ENCODE measurements at places on chromosomes 11 and 22. TPM values are rescaled to one million over a fixed set of nuclear protein-coding genes. Genes with fewer than 3 reads are reported as not detected.

- DNase-seq: peak; percentile 65
These were observed 43.1 kb downstream of the FDX1 start for GRCh38 chr11:110472858-110473257.

DNA sequence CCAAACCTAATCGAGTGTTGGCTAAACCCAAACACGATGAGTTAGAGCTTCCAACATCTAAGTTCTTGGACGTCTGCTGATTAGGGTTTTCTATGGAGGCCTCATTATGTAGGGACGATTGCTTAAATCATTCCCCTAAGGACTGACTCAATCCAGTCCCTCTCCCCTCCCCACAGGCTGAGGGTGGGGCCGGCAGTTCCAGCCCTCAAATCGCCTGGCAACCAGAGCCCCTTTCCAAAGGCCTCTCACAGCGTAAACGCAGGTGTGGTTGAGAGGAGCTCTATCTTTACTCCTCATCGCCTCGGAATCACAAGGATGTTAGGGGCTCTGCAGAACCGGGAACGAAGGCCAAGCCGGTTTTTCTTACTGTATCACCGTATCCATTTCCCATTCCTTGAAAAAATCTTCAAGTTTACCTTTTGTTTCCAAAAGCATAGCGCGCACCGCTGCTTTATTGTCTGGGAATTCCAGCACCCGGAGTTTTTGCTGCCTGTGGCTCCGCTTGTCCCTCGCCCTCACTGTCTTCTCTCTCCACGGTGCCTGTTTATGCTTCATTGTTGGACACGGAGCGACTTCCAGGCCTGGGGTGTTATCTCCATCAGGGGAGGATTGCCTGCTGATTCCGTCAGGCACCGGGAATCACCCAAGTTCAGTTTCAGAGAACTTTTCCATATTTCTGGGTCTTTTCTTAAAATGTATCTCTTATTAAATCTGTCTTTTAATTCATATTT is 13.8 kb upstream of the IFITM3 start:
- no peak for DNase-seq

GRCh38 chr11:96459751-96460150 is 69.9 kb downstream of the JRKL start:
- DNase-seq: no peak

DNA sequence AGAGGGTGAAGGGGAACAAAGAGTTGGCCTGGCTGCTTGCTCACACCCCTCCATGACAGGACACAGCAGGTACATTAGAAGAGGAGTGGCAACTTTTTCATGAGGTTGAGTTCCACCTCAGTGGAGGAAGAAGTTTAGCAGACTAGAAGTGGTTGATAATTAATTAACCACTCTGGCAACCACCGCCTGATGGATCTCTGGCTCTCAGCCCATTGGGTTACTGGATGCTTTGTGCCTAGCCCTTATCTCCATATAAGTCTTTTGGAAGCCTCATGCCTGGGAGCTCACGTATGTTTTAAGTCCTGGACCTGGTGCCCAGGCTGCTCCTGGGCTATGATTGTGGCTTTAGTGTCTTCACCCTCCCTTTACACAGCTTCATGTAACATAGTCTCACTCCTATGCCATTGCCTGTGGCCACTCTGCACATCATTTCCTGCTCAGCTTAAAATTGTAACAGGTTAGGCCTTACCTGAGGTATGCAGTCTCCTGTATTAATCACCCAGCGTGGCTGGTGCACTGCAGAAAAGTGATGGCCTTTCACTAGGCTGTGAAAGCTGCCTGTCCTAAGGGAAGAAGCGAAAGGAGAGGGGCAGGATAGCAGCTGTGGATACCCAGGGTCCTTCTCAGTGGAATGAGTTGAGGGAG is 72.7 kb upstream of the CRTAM start:
- peak; percentile 34 for DNase-seq

DNA sequence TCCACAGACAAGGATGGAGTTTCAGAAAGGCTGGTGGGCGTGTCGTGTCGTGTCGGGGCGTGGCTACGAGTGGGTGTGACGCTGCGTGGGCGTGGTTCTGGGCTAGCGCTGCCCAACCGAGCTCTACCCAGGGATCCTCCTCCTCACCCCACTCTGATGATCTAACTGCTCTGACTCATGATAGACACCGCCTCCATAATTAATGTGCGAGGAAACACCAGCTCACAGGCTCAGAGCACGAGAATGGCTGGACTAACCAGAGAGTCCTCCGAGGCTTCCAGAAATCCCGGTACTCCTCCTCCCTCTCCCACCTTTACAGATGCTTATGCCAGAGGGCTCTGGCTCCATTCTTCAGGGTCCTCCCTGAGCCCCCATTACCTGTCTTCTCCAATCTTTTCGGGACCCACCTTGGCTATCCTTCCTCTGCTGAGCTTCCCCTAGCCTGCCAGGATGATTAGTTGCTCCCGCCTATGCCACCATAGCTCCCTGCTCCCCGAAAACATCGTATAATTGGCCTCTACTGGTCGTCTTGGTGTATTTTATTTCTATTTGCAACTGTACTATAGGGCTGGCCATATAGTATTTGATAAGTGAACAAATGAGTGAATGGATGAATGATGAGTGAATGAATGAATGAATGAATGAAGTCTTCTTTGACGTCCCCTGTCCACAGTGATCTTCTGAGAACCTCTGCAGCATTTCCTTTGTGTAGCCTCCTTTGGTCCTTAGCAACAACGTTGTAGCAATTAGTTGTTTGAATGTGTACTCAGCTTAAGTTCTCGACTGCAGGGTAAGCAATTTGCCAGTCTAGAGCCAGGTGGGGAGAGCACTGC is 21.7 kb downstream of the TMPRSS13 start:
- peak; percentile 96 for DNase-seq

DNA sequence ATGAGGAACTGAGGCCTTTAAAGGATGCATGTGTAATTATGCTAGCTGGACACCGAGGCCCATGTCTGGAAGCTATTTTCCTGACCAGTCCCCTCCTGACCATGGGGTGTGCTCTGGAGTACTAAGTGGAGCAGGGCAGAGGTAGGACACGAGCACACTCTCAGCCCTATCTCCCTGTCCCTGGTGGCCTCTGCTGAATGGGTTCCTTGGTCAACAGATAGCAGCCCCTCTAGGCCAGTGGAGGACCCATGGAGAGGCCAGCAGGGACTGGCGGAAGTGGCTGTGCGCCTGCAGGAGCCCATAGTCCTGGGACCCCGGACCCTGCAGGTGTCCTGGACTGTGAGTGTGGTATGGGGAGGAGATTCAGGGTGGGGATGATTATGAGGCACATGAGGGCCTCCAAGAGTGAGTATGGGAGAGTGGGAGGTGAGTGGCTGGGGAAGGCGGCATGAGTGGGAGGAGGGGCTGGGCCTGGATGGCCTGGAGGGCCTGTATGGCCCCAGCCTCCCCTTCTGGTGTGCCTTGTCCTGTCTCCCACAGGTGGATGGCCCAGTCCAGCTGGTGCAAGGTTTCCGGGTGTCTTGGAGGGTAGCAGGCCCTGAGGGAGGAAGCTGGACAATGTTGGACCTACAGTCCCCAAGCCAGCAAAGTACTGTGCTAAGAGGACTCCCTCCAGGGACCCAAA is 9.5 kb downstream of the ROBO3 start:
- no peak for DNase-seq

- DNase-seq: no peak
These were observed 299.3 kb downstream of the BRD1 start for GRCh38 chr22:49528420-49528720.

DNA sequence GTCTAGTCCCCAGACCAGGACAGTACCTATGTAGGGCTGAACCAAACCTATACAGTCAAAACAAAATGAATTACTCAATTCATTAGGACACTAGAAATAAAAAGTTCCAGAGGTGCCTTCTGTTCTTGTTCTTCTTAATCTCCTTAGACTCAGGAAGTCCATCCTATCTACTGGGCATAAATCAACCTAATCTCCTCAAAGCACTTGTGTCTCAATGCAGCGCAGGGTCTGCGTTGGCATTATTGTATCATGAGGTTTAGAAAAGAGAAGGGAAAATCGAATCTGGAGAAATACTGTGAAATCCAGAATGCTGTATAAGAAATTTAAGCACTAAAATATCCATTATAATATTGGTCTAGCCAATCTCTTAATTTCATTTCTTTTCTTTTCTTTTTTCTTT is 2.4 kb upstream of the OR10V1 start:
- no peak for DNase-seq

GRCh38 chr22:43320943-43321900 is 21.9 kb downstream of the SCUBE1 start:
- no peak for DNase-seq

GRCh38 chr11:119874660-119875238 is 145.7 kb upstream of the NECTIN1 start:
- no peak for DNase-seq

- no peak for DNase-seq
These were observed 1.8 kb downstream of the LARGE2 start for GRCh38 chr11:45924036-45924915.

DNA sequence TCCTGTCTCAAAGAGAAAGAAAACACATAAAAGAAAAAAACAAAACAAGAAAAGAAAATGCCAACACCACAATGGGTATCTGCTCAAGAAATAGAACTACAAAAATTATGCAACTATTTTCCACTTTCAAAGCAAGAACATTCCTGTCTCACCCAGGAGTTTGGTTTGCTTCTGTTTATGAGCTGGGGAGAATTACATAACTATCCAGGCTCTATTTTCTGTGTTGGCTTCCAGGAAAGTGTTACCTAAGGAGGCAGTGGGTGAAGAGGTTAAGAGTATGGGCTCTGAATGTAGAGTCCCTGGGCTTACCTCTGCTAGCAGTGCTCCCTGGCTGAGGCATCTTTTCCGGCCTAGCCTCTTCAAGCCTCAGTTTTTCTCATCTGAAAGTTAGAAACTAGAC is 426.7 kb downstream of the MIAT start:
- no peak for DNase-seq

GRCh38 chr11:117774553-117774952 is 22.5 kb downstream of the DSCAML1 start:
- no peak for DNase-seq

DNA sequence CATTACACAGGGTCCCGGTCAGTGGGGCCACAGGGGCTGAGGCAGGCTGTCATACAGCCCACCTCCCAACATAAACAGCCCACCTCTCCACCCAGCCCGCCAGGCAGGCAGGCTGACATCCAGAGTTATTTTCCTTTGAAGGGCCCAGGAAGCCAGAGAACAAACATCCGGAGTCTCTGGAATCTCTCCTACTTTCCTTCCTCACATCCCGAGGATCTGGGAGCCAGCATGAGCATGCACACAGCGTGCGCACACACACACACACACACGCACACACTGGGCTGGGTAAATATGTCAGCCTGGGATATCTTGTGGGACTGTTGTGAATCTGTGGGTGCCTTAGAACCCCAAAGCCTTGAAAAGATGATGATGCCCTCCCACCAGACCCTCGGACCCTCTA is 55.4 kb downstream of the PDE2A start:
- DNase-seq: no peak

GRCh38 chr11:64094463-64095260 is 58.9 kb downstream of the FLRT1 start:
- peak; percentile 19 for DNase-seq

DNA sequence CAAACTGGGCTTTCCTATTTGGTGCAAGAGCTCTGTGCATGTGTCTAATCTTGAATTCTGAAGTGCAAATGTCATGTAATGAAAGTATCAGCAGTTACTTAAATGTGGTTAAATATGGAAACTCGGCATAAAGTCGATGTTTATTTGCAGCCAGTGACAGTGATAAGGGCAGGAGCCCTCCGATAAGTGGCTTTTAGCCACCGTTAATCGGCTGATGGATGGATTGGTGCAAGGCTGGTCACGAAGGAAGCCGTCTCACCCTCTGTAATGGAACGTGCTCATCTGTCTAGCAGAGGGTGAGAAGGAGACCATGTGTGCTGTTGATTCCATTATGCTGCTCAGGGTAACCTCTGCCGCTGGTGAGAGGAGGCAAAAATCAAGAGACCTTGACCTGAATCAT is 121.8 kb upstream of the PAX6 start:
- no peak for DNase-seq

DNA sequence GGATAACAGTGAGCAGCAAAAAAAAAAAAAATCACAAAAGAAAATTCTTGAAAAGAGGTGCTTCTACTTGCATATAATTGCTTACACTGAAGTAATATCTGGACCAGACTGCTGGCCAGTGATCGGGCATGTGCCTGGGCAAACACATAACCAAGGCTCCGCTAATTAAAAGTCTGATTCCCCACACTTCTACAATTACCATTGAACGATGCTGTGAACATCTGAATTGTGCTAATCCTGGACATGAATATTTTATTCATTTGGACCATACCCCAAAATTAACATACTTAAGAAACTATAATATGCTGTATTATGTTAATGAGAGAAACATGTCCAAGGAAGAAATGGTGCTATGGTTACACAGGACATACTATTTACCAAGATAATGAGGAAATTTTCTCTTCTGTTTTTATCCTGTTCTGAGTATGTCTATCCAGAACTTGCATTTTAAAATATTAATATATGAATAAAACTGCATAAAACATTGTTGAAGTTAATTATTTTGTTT is 69.8 kb downstream of the LRRC4C start:
- no peak for DNase-seq

DNA sequence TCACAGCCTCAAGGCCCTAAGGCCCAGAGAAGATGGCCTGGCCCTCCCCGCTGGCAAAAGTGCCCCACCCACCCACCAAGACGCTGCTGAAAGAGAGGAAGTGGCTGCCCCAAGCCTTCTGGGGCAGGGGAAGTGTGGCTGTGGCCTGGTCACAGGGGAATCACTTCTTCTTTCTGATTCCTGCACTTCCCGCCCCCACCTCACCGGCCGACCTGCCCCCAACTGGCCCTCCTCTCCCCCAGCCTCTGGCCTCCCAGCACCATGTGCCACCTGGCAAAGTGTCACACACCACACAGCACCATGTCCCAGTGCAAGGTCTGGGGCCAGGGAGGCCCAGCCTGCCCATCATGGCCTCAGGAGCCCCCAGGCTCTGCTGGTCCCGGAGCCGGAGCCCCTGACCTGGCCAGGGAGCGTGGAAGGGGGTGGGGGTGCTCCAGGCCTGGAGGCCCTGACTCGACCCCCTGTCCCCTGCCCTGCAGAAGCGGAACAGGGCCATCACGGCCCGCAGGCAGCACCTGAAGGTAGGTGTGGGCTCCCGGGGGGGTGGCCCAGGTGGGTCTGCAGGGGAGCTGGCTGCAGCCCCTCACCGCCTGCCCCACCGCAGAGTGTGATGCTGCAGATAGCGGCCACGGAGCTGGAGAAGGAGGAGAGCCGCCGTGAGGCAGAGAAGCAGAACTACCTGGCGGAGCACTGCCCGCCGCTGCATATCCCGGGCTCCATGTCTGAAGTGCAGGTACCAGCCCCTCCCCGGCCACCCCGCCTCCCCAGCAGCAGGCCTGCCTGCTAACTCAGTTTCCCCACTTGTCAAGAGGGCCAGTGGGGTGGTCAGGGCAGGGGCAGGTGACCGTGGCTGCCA is 1.4 kb downstream of the TNNI2 start:
- no peak for DNase-seq

- no peak for DNase-seq
These were observed 80.7 kb downstream of the CABIN1 start for GRCh38 chr22:24091551-24092420.

The FOLR1 gene
- 1.6 TPM for total RNA-seq

The CCT8L2 gene
- total RNA-seq: not detected

The SLC22A6 gene
- total RNA-seq: not detected

The MIOX gene
- total RNA-seq: 0.32 TPM

The PHETA2 gene
- 0.72 TPM for total RNA-seq

The IFITM10 gene
- 3.6 TPM for total RNA-seq

The MUC2 gene
- total RNA-seq: not detected

The OR8J1 gene
- total RNA-seq: not detected
